HCEC 1CT (cell line): ENCODE measurements at places on chromosomes 16 and 17.

GRCh38 chr16:85514598-85515318 lies 98.4 kb upstream of the GSE1 start:
- DNase-seq, result peak; percentile 94

GRCh38 chr17:1186923-1187771 lies 7.4 kb upstream of the ABR start:
- DNase-seq, result peak; percentile 79

GRCh38 chr17:21233581-21234347 lies 19.4 kb downstream of the NATD1 start:
- DNase-seq, result no peak

DNA sequence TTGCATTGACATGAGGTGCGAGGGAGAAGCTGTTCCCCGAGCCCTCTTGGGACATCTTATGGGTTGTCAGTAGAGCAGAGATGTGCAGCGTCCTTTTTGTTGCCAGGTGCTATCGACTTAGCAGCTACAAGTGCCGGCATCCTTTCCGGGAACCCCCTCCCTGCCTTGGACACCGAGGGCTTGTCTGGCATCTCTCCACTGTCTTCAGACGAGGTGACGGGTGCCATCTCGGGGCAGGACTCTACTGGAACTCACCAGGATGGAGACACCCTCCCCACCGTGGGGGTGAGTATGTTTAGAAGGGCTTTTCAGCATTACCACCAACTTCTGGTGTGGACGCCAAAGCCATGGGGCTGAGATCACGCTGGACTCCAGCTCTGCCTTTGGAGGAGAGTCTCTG lies 11.8 kb upstream of the JPT2 start:
- DNase-seq, result no peak

DNA sequence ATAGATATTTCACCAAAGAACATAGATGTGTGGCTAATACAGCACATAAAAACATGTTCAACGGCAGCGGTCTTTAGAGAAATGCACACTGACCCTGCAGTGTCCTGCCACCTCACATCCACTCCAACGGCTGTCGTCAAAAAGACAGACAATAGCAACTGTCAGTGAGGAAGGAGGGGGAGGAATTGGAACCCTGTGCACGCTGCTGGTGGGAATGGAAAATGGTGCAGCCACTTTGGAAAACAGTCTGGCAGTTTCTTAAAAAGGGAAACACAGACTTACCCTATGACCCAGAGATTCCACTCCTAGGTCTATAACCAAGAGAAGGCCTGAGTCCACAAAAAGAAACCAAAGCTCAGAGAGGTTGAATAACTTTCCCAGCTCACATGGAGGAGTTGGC lies 7.7 kb downstream of the CEP295NL start:
- no peak for DNase-seq

DNA sequence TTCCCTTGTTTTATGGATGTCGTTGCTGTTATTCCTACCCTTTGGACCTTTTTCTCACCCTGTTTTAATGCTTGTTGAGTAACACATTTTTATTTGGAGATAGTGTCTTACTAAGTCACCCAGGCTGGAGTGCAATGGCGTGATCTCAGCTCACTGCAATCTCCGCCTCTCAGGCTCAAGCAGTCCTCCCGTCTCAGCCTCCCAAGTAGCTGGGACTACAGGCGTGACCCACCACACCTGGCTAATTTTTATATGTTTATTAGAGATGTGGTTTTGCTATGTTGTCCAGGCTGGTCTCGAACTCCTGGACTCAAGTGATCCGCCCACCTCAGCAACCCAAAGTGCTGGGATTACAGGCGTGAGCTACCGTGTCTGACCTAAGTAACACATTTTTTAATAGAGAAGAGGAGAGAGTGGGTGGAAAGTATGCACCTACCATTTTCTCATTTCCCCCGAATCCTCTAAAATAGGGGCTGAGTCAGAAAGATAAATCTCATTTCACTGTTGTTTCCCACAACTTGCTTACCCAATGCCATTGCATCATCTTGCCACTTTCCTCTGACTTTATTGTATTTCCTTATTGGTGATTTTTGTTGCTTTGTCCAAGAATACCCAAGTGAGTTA lies 7.0 kb downstream of the DHX40 start:
- DNase-seq, result peak; percentile 52

GRCh38 chr17:79077587-79077986 lies 3.0 kb downstream of the ENGASE start:
- DNase-seq, result no peak

- peak; percentile 30 for DNase-seq
Observed at GRCh38 chr17:42438600-42439567, 15.8 kb upstream of the CAVIN1 start.

GRCh38 chr17:58643147-58643546 lies 48.7 kb downstream of the TEX14 start:
- DNase-seq, result peak; percentile 72

GRCh38 chr16:11301645-11302501 lies 20.7 kb upstream of the PRM1 start:
- no peak for DNase-seq

GRCh38 chr17:47736501-47737495 lies 3.8 kb downstream of the TBX21 start:
- DNase-seq, result no peak

DNA sequence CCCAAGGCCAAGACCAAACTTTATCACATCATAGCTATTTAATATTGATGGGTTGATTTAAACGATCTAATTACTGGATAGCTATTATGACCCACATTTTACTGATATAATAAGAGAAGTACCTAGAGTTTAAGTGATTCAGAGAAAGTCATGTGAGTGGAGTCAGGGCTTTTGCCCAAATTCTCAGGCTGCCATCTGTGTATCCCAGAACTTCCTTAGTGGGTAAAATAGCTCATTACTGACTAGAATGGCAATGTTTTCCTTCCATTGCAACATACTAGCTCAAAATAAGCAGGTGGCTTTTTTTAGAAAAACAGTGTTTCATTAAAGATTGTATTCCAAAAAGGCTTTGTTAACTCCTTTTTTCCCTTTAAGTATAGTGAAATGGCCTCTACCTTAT lies 113.9 kb upstream of the MAF start:
- no peak for DNase-seq

DNA sequence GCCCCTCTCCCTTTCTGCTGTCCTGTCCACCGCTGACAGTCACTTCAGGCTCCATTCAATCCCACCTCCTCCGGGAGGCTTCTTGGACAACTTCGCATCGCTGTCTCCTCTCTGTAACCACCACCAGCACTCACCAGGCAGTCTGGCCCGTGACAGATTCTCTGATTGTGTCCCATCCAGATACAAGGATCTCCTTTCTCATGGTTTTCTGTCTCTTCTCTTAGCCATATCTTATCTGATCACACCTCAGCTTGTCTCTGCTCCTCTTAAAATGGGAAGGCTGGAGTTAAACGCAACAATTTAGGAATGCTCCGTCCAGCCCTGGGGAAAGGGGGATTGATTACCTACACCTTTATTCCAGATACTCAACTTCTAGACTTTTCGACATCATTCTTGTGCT lies 56.9 kb upstream of the ARHGAP44 start:
- DNase-seq, result no peak

DNA sequence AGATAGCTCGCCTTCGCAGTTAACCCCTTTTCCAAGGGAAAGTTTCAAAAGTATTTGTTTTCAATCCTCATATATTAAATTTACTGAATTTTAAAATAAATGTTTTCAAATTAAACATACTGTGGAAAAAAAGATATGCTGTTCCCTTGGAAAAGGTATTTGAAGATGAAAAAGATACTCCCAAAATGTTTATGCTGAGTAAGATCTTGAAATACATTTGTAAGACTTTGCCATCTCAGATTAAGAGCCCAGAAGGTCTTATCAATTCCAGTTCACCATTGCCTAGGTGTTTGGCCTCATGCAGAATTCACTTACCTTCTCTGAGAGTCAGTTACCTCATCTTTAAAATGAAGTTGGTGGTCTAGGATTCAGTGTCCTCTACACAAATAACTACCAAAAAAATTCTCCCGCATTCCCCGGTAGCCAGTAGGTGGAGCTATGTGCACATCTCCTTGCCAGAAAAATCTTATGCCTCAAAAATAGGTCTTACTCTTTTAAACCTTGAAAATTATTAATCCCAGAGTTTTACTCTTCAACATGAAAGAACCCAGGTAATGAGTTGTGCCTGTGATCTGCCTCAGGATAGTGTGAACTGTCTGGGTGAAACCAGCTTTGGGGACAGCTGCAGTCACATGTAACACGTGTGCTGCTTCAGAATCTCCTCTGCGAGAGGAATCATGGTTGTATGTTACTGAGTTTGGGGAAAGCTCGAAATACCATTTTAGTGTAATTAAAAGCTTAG lies 178.3 kb downstream of the MRTFB start:
- DNase-seq, result peak; percentile 45

DNA sequence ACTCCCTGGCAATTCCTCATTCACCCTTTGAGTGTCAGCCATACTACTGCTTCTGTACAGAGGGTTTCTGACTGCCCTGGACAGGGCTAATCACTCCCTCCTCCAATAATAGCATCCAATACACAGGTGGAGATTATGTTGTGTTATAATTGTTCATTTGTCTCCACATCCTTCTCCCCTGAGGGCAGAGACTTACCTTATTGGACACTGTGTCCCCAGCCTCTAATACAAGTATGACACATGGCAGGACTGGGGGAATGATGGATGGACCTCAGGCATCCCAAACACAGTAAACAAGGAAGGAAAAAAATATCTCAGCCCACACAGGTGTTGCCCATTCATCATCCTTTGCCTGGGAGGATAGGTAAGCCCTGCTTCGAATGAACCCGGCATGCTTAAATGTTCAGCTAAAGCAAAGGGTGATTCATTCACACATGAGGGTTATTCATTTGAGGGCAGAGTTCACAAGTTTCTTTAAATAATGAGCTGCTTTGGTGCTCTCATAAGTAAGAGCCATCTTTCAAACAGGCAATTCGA lies 34.8 kb downstream of the MMD start:
- DNase-seq, result peak; percentile 25

DNA sequence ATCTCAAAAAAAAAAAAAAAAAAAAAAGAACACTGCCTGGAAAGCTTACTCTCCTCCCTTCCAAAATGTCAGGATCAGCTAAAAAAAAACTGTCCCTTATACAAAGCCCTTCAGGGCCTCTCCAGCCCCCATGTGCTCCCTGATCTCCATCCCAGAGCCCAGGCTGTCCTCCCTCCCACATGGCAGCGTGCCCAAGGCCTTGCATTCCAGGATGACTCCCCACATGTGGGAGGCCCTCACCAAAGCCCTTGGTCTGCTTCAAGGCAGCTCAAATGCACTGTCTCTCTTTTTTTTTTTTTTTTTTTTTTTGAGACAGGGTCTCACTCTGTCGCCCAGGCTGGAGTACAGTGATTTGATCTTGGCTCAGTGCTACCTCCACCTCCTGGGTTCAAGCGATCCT lies 2.3 kb downstream of the FDXR start:
- DNase-seq, result peak; percentile 70

DNA sequence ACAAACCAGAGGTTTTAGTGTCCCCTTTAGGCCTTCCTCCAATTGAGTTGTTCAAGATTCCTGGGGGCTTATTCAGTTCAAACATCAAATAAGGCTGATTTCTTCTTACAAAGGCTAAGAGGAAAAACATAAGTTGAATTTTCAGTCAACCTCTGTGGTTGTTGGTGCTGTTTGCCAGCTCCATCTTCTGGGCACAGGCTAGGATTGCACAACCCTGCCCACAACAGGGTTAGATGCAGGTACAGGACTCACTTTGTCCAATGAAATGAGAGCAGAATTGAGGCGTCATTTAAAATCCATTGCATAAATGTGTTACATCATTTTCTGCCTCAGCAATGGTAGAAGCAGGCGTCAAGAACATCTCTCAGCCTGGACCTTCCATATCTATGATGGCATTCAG lies 173.3 kb downstream of the PMP22 start:
- DNase-seq, result no peak

- no peak for DNase-seq
Observed at GRCh38 chr16:76059186-76059585, 218.0 kb upstream of the CNTNAP4 start.

GRCh38 chr17:30170415-30170987 lies 53.9 kb downstream of the NSRP1 start:
- DNase-seq, result no peak

DNA sequence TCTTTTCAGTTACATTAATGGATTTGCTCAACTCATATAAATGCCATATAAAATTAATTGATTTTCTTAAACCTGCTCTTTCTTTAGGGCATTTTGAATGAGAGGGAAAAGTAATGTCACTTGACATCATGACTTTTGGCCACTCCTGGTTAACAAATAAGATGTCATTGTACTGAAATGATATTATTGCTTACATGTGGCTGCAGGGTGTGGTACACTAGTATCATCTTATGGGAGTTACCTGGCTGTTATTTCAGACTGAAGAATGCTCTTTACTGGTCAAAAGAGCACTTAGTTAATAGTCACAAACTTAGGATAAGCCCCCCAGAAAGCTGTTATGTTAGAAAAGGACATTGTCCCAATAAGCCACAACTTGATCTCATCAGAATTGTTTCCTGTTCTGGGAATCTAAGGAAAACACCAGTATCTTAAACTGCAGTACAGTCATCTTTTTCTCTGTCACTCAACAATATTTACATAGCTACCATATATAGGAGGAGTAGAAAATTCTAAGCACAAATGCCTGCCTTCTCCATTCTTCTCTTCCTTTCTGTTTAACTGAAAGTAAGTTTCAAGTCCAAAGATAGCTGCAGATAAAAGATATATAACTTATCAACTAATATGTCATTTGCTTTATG lies 53.9 kb upstream of the MRC2 start:
- DNase-seq, result no peak

- no peak for DNase-seq
Observed at GRCh38 chr17:2398182-2398581, 2.7 kb downstream of the MNT start.

GRCh38 chr17:64128787-64129514 lies 993 bp downstream of the ERN1 start:
- DNase-seq, result peak; percentile 38

GRCh38 chr17:40219594-40220338 lies 662 bp downstream of the WIPF2 start:
- peak; percentile 32 for DNase-seq

- no peak for DNase-seq
Observed at GRCh38 chr16:89921131-89921701, 1.9 kb upstream of the TUBB3 start.

GRCh38 chr16:82187829-82188228 lies 17.8 kb upstream of the MPHOSPH6 start:
- DNase-seq, result no peak

DNA sequence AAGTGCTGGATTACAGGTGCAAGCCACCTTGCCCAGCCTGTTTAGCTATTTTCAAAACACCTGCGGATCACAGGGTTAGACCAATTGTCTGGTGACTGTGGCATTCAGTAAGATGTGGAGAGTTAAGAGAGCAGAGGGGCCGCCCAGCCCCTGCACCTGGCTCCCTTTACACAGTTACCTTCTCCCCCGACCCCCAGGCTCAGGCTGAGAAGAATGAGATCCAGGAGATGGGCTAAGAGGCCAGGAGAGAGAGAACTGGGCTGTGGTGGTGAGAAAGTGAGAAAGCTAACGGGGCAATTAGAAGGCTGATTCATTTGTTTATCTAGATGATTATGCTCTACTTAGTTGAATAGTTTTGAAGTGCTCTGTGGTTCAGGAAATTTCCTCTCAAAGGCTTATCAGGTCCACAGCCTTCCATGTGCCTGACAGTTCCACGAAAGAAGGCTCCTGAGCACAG lies 67.8 kb upstream of the AXIN2 start:
- no peak for DNase-seq

- no peak for DNase-seq
Observed at GRCh38 chr16:83785455-83785854, 22.3 kb upstream of the HSBP1 start.
